Neural progenitor cell (in vitro differentiated cells): ENCODE measurements at places on chromosomes 7 and 10. TPM values are rescaled to one million over a fixed set of nuclear protein-coding genes. Genes with fewer than 3 reads are reported as not detected.

The CYP3A7 gene
- total RNA-seq = not detected in 2 replicates

The TMEM196 gene
- not detected in 2 replicates for total RNA-seq

The ADCY1 gene
- total RNA-seq = 7.4 and 8.5 TPM in 2 replicates

The GIMAP7 gene
- not detected in 2 replicates for total RNA-seq

The LIPM gene
- not detected in 2 replicates for total RNA-seq

The ENO4 gene
- total RNA-seq = 0.84 and 10.0 TPM in 2 replicates

The SEC23IP gene
- 23.4 and 39.2 TPM in 2 replicates for total RNA-seq

The PDCD11 gene
- total RNA-seq = 42.8 and 44.1 TPM in 2 replicates
